ENCODE measurements at places on chromosomes 11 and 22.
A peak's percentile ranks its signal among the peaks of the same experiment; 100 is the strongest.

DNA sequence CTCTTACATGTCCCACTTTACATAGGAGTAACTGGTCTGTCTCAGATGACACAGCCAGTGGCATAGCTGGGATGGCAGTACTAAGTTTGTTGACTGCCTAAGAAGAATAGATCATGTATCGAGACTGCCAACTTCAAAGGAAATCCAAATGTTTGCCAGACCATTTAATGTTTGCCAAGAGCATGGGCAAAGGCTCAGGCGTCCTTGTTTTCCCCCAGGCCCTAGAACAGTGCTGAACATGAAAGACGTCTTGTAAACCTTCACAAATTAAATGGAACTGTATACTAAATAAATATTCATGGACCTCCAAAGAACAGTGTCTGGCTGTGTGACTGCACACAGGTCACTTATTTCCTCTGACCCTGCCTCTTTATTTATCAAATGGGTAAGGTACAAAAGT lies 234.7 kb upstream of the CCDC90B start:
- DNase-seq, result no peak

- DNase-seq, result no peak
These were observed 626 bp downstream of the FLRT1 start for GRCh38 chr11:64036087-64037026.

DNA sequence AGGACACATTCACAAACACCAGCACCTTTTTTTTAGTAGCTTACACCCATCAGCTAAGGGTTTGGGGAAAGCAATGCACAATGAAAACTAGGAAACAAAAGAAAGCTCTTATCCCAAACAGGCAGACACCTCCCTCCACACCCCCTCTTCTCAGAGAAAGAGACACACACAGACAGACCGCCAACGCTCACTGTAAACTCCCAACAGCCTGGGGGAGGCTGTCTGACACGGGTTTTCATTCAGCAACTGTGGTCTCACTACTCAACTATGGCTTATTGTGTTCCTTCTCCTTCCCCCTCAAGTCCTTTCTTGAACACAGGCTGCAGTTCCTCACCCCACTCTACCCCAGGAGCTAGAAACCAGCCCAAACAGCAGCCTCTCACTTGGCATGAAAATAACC lies 123.4 kb downstream of the C11orf58 start:
- no peak for DNase-seq

- DNase-seq, result no peak
These were observed 45.2 kb downstream of the ALX4 start for GRCh38 chr11:44264761-44265160.

DNA sequence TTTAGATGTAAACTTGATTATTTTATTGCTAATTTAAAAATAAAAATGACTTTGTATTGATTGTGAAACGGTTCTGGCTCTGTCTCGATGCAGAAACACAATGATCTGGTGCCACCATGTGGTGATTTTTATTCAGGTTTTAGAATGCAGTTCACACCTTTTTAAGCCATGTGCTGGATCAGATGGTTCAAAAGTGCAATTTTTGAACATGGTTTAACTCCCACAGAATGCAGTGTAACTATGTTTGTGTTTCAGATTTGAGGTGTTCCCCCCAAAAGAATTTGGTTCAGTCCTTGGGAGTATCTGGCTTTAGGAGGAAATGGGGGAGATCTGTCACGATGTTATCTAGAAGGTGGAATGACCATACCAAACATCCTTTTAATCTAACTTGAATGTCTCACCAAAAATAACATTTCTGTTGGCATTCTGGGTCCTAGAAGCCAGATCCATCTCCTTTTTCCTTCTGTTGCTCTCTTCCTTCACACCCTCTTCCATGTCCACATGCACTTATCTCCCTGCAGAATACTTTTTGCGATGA lies 7.9 kb downstream of the MRPL16 start:
- peak; percentile 79 for DNase-seq

All from T47D (cell line).